ENCODE measurements at places on chromosomes 12 and 14. TPM values are rescaled to one million over a fixed set of nuclear protein-coding genes. Genes with fewer than 3 reads are reported as not detected.

Gene NPFF
- total RNA-seq, result not detected

DNA sequence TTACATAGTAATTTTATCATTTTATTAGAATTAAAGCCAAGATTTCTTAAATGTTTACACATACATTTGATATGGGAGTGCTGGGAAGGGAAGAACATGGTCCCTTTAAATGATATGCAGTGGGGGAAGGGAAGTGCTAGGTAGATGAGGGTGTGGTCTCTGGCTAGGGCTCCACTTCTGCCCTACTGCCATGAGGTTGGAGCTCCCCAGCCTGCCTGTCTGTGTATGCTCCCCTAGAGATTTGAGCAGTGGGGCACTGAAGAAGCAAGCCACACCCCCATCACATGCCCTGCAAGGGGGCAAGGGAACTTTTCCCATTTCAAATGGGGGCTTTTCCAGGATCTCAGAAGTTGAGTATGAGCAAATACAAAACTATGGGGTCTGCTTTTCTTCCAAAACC lies 25.5 kb downstream of the CLECL1 start:
- DNase-seq, result no peak

DNA sequence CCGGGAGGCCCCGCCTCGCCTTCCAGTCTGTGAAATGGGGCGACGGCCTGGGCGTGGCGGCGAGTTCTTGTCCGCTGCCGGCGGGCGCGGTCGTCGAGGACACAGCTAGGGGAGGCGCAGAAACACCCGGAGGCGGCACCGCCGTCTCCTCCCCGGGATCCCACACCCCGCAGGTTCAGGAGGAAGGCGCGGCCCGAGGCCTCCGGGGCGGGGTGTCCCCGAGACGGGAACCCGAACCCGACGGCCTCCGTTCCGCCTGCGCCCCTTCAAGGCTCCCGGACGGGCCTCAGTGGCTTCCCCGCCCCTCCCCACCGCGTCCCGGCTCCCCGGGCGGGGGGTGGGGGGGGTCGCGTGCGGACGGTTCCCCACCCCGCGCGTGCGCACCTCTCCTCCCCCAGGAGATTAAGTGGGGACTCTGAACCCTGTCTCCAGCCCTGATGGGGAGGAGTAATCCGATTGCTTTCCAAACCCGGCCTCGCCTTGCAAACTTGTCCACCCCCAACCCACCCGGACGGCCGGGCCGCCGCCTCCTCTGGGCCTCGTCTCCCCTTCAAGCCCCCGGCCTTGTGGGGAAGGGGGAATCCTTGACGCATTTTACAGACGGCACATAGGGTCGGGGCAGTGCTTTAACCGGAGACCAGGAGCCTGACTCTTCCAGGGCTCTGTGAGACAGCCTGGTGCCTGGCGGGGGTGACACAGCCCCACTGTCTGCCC lies 35.3 kb upstream of the ANKRD9 start:
- DNase-seq, result no peak

GRCh38 chr12:28954333-28954732 lies 194.7 kb upstream of the FAR2 start:
- DNase-seq, result no peak

Gene ARHGEF25
- total RNA-seq, result 3.6 TPM

DNA sequence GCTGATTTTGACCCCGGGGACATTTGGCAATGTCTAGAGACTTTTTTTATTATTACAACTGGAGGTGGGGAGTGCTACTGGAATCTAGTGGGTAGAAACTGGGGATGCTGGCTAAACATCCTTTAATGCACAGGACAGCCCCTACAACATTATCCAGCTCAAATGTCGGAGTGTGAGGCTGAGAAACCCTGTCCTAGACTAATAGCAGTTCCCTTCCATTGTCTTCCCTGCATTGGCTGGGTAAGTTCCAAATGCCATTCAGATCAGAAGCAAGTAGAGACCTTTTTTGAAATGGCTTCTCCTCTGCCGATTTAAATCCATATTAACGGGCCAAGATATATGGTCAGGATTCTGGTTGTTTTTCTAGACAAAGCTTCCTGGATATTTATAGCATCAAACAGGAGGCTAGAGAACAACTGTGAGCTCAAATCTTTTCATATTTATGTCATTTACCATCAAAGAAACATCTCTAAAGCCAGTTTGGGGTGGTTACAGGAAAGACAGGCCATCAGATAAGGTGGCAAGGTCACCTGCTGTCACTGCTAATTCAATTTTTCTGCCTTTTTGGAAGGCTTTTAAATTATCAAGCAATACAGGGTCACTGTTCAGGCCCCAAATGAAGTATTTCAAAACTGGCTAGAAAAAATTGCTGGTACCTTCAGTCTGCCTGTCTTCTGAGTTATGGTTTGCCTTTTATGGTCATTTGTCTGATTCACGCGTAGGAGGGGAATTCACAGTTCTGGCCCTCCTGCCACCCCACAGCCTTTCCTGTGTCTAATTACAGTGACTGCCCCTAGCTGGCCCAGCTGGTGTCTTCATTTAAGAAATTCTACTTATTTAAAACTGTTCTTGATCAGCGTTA lies 20.1 kb upstream of the AKAP5 start:
- DNase-seq, result no peak

Gene CELA1
- total RNA-seq, result not detected

Gene FAM186B
- 0.42 TPM for total RNA-seq

GRCh38 chr14:53411125-53411524 lies 258.0 kb upstream of the DDHD1 start:
- no peak for DNase-seq

GRCh38 chr14:80419345-80419744 lies 208.0 kb upstream of the DIO2 start:
- DNase-seq, result no peak

- no peak for DNase-seq
Measured at GRCh38 chr14:98200601-98201000, 1071.4 kb downstream of the BCL11B start.

DNA sequence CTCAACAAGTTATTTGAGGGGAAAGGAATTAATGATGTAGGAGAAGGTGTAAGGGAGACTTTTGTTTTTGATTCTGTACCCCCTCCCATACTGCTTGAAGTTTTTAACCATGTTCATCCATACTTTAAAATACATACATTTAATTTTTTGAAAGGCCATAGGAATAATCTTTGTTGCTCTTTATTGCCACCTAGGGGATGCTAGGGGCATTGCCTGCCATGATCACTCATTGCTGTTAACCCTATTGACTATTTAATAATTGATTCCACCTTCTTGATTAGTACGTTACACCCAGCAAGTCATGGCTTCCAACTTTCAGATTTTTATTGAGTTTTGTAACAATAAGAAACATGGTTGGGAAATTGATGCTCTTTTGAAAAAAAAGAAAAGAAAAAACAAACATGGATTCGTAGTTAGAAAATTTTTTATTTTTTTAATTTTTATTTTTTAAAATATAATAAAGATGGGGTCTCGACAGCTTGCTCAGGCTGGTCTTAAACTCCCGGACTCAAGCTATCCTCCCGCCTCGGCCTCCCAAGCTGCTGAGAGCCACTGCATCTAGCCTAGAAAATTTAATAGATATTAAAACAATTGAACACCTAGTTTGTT lies 8.5 kb upstream of the PRKAB1 start:
- DNase-seq, result no peak

Measured in HCT116 (cell line).